Hippocampal formation (tissue), 2 donors: ENCODE measurements at places on chromosomes 13 and 19.

DNA sequence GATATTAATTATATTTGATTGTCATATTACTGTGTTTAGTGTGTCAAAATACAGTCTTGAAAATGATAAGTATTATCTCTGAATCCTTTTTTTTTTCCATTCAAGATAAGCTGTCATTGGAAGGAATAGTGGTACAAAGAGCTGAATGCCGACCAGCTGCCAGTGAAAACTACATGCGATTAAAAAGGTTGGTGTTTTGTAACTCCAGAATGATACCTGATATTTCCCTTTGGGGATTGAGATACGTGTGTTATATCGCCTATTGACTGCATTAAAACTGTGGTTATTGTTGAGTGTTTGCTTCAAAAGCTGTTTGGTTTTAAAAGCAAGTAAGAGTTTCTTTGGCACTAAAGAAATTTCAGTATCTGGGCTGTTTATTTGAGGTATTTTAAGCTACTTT lies 6.5 kb upstream of the KCTD4 start:
- no peak for DNase-seq

DNA sequence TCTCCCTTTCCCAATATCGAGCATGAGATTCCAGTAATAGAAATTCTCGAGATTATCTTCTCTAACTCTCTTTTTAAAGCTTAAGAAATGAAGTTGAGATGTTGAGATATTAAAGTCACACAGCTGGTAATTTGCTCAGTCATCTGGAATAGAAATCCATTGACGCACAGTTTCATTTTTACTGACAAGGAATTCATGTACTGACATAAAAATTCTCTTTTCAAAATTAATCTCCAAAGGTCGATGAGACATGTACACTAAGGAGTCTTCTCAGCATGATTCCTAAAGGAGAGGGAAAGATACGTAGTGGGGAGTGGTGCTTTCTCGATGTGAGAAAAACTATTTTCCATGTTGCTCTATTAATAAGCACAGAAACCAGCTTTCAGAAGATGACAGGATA lies 1639.5 kb upstream of the MIR17HG start:
- DNase-seq: no peak

DNA sequence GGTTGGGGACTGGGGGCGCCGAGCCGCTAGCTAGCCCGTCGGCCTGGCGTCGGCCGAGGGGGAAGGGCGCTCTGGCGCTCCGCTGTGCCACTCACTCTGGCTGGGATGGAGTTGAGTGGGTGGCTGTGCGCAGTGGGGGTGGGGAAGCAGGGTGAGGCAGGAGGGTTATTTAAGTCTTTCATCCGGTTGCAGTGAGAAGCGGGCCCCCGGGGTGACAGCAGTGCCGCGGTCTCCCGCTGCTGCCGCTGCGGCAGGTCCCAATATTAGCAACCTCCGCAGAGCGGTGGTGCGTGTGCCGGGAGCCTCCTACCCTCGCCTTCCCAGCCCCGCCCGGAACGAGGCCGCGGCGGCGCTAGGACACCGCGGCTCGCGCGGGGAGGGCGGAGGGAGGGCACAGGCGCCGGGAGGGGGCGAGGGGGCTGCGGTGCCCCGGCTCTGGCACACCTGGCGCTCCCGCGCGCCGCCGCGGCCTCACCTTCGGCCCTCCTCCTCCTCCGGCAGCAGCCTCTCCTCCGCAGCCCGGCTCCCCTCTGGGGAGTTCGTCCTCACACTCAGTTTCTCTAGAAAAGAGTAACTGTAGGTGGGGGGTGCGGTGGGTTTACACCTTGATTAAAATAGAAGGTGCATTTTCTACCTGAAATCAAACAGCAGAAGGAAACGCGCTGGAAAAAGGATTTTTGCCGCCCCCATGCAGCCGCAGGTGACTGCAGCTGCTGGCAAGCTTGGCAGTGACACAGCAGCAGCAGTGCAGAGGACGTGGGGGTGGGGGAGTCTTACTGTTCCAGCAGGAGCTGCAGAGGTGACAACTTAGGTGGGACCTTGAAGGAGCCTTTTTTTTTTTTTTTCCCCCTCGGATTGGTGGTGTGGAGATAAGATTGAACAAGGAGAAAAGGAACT lies 4.5 kb downstream of the FGF9 start:
- no peak for DNase-seq

GRCh38 chr13:32845952-32846950 lies 170.0 kb upstream of the KL start:
- no peak for DNase-seq

DNA sequence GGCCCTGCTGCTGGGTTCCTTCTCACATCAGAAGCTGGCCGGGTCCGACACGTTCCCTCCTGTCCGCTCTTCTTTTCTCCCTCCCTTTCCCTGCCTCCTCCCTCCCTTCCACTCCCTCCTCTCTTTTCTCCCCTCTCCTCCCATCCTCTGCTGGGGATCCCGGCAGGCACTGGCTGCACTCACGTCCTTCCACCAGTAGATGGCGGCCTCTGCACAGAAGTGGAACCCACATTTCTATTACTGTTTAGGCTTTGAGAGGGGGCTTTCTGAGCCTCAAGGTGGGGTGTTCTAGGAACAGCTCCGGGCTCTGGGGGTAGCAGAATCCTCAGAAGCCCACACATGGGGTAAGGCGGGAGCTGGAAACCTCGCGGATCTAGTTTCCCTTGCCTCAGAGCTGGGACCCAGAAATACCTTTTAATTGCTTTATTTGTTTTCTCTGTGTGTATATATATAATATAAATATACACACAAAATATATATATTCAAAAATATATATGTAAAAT lies 294.2 kb downstream of the ZNF536 start:
- peak; percentile 25 for DNase-seq

DNA sequence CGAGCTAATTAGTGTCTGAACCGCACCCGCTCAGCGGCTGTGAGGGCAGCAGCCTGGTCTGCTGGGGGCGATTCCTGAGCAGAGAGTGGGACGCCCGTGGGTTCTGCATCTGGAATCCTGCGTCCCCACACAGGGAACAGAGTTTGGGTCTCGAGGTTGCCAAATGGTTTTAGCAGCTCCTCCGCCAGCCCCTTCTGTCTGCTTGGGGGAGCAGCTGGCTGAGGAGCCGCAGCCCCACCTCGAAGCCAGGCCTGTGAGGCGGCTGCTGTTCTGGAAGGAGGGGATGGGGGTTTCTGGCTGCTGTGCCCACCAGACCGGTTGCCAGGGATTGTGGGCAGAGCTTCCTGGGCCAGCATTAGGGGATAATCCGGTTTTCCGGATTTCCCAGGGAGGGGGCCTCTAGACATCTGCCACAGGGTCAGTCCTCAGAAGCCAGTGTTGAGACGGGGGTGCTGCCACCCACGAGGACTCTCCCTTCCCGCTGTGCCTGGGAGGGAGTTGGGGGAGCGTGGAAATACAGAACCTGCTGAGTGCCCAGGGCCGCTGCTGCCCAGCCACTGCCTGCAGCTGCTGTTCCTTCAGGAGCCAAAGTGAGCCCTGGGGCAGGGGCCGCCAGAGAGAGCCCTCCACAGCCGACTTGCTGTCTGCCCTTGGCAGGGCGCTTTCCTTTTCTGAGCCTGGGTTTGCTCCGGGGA lies 2.0 kb downstream of the CDC34 start:
- no peak for DNase-seq

GRCh38 chr19:16626796-16627192 lies 1.2 kb downstream of the MED26 start:
- DNase-seq: no peak

DNA sequence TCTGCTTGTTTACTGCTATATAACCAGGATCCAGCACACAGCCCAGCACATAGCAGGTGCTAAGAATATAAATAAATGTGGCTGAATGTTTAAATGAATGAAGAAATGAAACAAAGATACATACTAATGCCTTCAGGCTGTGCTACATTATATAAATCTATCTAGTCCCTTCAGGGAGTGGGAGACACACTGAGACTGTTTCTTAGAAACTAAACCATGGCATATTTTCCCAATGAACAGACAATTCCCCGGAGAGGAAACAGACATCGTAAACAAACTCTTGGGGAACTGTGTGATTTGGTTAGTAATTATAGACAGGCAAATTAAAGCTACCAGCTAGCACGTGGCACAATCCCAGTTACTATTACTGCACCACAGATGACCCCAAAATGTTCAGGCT lies 9.7 kb upstream of the FEM1A start:
- no peak for DNase-seq

- DNase-seq: peak; percentile 33
Observed at GRCh38 chr19:47284324-47284899, 9.7 kb downstream of the INAFM1 start.

DNA sequence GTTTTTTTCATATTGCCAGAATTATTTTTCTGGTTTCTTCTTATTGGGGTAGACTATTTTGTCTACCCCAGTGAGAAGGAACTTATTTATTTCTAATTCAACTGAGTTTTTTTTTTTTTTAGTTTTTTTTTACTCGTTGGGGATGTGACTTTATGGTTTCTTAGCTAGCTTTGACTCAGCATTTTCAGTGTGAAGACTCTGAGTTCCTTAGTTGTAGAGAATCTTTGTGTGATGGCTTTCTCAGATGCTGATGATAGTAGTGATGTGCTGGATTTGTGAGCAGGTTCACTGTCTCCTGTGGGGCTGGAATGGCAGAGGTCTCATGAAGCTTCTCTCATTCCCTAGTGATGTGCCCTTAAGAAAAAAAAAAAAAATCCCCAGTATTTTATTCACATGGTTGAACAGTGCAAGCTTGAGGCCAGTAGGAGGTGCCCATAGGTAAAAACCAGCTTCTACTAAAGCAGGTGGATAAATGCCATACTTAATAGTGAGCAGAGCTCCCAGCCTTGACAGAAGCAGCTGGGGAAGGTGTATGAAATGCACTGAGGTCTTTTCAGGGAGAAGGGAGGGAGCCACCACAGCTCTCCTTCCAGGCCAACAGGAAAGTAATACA lies 106.2 kb upstream of the KLF5 start:
- DNase-seq: no peak

DNA sequence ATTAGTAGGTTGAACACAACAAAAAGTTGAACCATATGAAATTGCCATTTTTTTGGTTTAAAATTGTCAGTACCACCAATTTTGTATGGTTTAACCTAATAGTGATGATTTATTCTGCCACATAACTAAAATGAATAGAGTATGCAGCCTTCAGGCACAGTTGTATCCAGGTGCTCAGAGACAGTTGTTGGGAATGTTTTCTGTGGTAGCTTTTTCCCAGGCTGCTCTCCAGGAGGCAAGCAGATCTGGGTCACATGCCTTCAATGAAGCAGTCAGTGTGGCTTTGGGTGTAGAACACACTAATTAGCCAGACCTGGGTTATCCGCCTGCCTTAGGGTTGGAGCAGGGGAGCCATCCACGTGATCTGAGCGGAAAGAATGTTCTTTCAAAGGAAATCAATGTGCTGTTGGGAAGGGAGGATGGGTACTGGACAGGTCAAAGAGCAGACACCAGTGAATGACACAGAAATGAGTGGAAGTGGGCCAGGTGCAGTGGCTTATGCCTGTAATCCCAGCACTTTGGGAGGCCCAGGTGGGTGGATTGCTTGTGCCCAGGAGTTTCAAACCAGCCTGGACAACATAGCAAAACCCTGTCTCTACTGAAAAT lies 28.6 kb downstream of the MARK4 start:
- DNase-seq: no peak

DNA sequence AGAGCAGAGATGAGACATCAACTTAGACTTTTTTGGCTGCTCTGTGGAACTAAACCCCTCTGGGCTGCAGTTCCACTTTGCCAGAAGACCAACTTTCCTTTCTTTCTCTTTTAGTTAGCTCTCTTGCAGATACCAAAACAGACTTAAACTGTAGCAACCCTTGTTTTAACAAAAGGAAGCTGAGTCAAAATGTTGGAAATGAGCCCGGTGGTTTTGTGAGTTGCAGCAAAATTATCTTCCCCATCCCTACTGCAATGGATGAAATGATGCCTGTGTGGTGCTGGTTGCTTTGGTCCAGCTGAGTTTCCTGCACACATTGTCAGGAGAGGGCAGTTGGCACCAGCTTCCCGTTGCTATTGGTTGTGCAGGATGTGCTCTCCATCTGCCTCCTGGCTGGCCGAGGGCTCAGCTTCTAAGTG lies 115.3 kb downstream of the LRCH1 start:
- peak; percentile 25 for DNase-seq

DNA sequence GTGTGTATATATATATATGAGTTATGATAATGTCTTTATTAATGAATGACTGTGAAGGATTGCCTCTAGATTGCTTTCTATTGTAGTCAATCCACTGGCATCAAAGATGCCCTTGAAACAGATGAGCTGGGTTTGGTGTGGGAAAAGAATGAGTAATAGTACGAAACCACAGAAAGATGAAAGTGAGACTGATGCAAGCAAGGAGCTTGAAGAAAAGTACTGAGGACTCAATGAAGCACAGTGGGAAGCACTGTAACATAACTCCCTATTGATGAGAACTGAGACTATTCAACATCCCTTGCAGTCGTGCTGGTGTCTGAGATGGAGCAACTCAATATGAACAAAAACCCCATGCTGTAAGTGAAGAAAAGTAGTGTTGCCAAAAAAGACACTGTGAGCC lies 1794.2 kb downstream of the SLITRK5 start:
- no peak for DNase-seq

- no peak for DNase-seq
Observed at GRCh38 chr19:42325896-42326771, 699 bp downstream of the MEGF8 start.
